Epithelial cell of esophagus (primary cell): ENCODE measurements at places on chromosomes 7 and 10.

DNA sequence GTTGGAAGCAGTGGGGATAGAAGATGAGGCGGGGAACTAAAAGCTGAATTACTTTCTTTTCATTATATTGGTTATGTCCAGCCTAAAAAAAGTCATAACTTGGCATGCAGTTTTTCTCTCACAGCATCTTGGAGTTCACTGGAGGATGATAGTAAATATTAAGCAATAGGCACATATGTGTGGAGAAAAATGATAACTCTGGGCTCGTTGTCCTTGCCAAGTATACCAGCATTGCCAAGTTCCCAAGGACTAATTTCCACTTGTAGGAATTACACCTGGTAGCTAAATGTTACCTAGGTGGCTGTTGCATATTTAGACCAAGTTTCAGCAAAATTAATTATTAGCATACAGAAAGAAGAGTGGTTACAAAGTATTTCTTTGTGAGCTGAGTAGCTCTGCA, 1007.6 kb downstream of the ANKRD7 start:
- no peak for DNase-seq

DNA sequence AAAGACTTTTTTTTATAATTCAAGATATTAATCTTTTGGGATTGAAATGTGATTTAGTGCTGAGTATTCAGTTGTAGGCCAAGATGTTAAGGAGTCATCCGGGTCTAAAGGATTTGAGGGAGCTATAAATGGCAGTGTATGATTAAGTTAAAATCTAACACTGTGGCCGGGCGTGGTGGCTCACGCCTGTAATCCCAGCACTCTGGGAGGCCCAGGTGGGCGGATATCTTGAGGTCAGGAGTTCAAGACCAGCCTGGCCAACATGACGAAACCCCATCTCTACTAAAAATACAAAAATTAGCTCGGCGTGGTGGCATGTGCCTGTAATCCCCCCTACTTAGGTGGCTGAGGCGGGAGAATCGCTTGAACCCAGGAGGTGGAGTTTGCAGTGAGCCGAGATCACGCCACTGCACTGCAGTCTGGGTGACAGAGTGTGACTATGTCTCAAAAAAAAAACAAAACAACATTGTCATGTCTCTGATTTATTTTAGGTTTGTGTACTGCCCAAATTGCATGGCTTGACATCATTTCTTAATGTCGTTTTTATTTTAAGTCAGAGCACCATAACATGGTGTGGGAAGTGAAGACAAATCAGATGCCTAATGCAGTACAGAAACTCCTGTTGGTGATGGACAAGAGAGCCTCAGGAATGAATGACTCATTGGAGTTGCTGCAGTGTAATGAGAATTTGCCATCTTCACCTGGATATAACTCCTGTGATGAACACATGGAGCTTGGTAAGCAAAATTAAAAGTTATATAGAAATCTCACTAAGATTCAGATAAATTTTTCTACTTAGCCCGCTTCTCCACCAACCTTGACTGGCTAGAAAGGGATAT, 10.7 kb downstream of the HBP1 start:
- DNase-seq, result peak; percentile 86

- no peak for DNase-seq
These were observed at the start of gene ABCB4 for GRCh38 chr7:87475359-87476178. TSS of gene ABCB4 (minus strand) at chr7:87475680. CDS start at chr7:87475465, 215 bp downstream.

- DNase-seq, result no peak
These were observed 58.7 kb downstream of the BMPR1A start for GRCh38 chr10:86815035-86815617.

GRCh38 chr10:124239696-124240095, 146.3 kb upstream of the CHST15 start:
- DNase-seq, result no peak

DNA sequence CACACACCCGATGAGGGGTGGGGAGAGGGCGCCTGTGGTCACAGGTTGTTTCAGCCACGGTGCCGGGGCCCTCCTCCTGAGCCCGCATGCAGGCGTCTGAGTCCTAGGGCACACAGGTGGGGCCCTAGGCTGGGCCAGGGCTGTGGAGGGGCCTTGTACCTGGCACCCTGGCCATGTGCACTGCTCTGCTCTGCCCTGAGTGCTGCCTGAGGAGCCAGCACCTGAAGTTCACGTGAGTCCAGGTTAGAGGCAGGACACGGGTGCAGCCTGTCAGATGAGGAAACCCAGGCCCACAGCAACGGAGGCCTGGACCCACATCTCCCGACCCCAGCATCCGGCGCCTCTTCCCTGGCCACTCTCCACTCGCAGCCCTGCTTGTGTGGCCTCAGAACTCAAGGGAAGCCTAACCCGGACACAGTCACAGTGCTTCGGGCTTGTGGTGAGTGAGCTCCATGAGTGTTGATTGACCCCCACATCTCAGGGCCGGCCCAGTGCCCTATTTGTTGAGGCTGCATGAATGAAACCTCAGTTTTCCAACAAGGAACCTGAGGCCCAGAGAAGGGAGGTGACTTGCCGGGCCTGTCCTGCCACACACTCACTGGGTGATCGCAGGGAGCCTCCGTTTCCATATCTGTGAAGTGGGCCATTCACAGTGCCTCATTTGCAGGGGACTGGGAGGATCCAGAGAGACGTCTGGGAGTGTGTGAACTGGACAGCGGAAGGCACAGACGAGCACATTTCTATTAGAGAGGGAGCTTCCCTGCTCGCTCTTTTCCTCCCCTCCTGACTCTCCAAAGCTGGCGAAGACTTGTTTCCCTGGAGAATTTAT, 39.6 kb downstream of the PPIF start:
- no peak for DNase-seq

DNA sequence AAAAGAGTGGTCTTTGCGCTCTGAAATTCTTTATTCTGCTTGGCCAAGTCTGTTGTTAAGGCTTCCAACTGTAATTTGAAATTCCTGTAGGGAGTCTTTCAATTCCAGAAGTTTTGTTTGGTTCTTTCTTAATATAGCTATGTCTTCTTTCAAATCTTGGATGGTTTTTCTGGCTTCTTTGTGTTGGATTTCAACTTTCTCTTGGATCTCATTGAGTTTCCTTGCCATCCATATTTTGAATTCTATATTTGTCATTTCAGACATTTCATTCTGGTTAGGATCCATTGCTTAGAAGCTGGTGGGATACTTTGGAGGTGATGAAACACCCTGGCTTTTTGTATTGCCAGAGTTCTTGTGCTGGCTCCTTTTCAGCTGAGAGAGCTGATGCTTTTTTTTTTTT, 55.5 kb downstream of the ZNF783 start:
- no peak for DNase-seq

DNA sequence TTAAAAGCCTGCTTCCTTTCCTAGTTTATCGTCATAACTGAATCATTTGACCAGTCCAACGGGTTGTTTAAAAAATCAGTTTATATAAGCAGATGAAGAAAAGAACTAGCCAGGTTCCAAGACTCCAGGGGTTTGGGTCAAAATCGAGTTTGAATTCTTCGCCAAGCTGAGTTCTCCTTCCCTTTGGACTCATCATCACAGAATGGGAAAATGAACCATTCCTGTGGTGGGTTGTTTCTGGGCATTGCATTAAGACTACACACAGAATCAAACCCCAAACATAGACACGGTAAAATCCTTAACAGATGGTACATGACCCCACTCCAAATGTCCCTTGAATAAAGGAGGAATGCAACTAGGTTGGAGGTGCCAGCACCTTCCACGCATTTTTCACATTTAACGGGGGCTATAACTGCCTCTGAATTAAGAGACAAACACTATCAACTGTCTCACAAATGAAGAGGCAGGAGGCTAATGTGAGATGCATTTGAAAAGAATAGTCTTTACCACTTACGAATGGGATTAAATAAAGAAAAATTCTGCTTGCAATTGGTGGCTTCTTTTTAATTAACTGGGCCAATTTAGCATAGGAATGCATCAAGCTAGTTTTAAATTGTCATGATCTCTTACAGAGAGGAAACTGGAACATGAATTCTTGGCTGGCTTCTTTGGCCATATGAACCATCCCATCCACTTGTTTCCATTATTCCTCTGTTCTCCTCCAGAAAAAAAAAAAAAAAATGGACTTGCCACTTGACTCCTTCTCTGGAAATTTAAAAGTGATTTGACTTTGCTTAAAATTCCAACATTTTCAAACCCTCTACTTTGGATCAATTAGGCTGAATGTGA, 61.1 kb downstream of the CHST15 start:
- DNase-seq, result no peak

- no peak for DNase-seq
These were observed 84.2 kb upstream of the DDC start for GRCh38 chr7:50649259-50649885.

DNA sequence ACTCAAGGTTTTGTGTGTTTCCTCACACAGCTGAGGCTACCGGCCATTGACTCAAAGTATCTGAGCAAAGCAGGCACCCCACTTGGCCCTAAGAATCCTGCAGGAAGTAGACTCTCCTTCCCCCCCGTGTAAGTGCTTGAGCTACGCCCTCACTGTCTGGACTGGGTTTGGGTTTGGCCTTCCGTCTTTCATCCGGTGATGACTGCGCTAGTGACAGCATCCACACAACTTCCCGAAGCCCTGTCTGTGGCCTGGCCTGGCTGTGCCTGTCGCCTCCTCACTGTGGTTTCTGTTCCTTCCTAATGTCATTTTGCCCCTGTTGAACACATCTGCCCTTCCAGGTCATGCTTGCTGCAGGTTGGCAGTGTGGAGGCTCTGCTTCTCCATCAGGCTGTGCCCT, 14.5 kb downstream of the C7orf57 start:
- no peak for DNase-seq

DNA sequence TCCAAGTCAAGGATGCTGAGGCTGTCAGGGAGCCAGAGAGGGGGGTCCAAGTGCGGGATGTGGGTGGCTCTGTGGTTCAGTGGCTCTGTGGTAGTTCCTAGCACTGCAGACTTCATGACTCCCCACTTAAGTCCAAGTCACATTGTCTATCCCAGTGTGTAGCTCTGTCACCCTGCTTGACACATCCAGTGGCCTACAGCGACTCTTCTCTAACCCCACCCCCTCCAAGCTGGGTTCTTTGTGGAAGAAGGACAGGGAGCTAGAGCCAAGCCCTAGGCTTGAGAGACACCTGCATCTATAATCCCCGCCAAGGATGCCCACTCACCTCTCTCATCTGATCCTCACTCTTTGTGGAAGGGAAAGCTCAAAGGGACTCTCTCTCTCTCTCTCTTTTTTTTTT, 57.6 kb downstream of the ADCYAP1R1 start:
- DNase-seq, result no peak

DNA sequence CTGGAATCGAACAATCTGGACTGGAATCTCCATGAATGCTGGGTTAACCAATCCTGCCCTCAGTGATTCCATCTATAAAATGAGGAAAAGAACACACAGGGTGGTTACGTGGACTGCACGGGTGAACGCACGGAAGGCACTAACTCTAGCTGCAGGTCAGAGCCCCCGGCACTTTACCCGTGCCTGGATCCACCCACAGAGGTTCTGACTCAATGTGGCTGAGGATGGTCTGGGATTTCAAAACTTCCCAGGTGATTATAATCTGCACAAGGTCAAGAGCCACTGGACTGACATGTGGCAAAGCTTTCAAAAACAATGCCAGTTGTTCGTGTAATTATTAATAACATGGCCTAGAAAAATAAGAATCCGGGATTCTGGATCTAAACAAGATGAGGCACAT, 29.2 kb downstream of the KIAA1549 start:
- no peak for DNase-seq

- peak; percentile 90 for DNase-seq
These were observed 31.5 kb downstream of the UNC5B start for GRCh38 chr10:71243756-71244395.

- DNase-seq, result peak; percentile 2
These were observed 800.5 kb upstream of the KCND2 start for GRCh38 chr7:119472408-119473038.

GRCh38 chr10:25815999-25816768, 117.8 kb upstream of the MYO3A start:
- DNase-seq, result no peak

DNA sequence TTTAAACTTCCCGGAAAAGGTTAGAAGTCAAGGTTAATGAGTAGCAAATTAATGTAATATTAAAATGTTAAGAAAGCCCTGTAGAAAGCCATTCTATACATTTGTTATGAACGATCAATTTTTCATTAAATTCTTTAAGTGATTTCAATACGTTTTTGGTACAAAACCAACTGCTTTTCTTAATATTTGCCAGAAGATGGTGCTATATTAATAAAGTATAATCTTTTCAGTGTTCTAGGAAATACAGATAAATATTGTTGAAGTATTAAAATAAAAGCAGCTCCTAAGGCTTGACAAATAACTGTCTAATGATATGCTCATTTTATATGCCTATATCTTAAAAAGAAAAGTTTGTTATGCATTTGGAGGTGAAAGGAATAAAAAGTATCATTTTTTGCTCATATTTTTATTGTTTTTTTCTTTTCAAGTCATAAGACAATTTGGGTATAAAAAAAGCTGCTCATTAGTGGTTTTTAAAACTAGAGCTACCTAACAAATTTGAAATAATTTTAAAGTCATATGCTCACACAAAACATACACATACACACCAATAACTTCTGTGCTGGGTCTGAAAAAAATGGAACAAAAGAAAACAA, 130.3 kb upstream of the POT1 start:
- peak; percentile 25 for DNase-seq

DNA sequence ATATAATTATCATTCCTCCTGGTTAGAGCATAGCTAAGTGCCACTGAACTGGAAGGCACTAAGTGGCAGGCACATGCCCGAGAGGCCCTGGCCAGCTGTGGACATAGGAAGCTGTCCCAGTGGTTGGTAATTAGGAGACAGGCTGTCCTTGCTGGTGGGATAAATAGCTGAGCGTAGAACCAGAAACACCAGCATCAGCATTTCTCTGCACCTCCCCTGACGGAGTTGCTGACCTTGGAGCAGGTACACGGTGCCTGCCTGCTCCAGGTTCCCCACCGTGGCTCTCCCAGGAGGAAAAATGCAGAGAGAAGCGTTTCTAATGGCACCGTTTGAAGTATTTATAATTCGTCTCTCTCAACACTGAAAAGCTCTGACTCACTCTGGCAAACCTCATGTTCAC, 5.6 kb upstream of the ABLIM1 start:
- no peak for DNase-seq

DNA sequence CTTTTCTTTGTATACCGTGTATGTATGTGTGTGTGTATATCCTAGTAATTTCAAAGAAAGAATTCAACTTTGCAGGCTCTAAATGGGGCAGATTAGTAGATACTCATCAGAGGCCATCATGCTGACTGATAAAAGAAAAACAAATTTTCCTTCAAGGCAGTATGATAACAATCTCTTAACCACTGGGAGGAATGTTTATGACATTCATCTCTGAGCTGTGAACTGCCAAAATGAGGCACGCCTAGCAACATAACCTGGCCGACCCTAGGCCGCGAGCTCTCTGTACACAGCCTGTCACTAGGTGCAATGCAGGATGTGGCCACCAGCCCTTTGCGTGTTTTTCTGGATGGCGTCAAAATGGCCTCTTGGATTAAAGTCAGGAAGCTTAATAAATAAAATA, 343.7 kb upstream of the GALNT17 start:
- DNase-seq, result no peak

GRCh38 chr10:133613699-133614098, 12.9 kb downstream of the FRG2B start:
- no peak for DNase-seq

- DNase-seq, result no peak
These were observed 462.5 kb downstream of the PLXNA4 start for GRCh38 chr7:132113536-132114371.

- DNase-seq, result peak; percentile 85
These were observed 91.7 kb downstream of the WDR11 start for GRCh38 chr10:120942806-120943413.
